ENCODE measurements at places on chromosomes 2 and 18. TPM values are rescaled to one million over a fixed set of nuclear protein-coding genes. Genes with fewer than 3 reads are reported as not detected.

GRCh38 chr2:238143239-238143951 is 4.9 kb downstream of the KLHL30 start:
- peaks cover 6% of the 10 kb centered on the region for H3K4me1 ChIP-seq
- no peak overlapping the region for H3K27ac ChIP-seq
- peaks cover 9% of the 10 kb centered on the region for H3K36me3 ChIP-seq
- no peak for DNase-seq
- no peak overlapping the region for H3K4me3 ChIP-seq

The SLC4A5 gene
- total RNA-seq, result 1.2 TPM

The RNF125 gene
- total RNA-seq, result 4.1 TPM

DNA sequence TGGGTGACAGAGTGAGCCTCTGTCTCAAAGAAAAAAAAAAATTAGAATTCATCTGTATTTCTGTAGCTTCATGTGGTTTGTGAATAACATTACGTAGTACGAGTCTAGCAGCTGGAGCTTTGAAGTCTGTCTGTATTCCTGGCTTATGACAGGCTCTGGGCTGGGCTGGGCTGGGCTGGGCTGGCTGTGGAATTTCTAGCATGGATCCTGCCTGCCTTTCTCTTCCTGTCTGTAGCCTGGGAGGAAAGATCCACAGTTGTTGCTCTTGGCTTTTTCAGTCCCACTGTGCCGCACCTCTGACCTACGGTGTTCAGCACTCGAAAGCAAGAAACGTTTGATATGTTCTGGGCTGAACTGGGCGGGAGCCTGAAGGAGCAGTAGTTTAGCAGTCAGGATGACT is 55.4 kb downstream of the BOLA3 start:
- peak overlapping the region; percentile 3 for H3K27ac ChIP-seq
- no peak overlapping the region for H3K4me3 ChIP-seq
- peaks cover 6% of the 10 kb centered on the region for H3K4me1 ChIP-seq
- peaks cover 78% of the 10 kb centered on the region for H3K36me3 ChIP-seq

The ABCB11 gene
- total RNA-seq, result 0.20 TPM

DNA sequence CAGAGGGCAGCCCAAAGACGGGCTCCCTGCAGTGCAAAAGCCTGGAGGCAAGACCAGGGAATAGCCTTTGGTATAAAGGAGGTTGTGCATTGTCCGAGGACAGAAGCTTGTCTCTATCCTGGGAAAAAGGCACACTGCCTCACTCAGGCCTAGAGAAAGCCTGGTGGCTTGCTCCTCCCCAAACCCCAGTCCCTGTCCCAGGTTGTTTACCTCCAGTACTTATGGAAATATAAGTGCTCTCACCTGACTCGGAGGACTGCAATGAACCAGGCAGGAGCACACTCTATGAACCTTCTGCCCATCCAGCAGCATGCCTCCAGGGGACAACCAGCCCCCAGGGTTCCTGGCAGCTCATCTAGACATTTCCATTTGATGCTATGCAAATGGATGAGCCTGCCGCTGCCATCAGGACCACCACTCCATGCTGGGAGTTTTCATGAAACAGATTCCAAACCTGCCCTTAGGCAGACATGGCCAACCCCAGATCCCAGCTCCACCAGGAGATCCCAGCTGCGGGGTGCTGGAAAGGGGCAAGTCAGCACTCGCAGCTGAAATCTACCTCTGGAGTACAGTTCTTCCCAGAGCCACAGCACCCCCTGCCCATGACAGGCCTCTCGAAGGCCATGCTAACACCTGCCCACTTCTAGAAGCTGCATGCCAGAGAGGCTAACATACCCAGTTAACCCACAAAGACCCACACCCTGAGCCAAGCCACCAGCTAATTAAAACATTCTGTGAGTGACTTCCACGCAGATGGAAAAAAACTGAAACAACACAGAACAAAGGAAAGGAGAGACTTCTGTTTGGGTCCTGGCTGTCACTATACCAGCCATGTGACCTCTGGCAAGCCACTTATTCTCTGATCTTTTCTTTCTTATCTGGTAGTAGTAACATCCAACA is 101.7 kb downstream of the TTC32 start:
- H3K4me3 ChIP-seq, result no peak overlapping the region
- no peak overlapping the region for H3K27ac ChIP-seq
- no peaks in the 10 kb centered on the region for H3K36me3 ChIP-seq
- H3K4me1 ChIP-seq, result no peaks in the 10 kb centered on the region
- no peak for DNase-seq

DNA sequence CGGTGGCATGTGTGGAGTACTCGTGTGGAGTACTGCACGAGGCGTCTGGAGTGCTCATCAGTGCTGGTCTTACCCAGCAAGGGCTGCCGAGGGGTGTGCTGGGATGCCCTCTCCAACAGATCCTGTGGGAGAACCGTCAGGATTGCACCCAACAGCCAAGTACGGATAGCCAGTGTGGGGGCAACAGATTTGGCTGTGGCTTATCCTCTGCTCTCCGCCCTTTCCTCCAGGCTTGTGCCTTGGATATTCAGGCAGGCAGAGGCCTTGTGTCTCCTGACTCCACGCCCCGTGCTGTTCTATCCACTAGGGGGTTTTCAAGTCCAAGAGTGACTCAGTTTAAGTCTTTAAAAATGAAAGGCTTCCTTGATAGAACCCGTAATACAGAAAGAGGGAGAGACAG is 321.0 kb upstream of the HS6ST1 start:
- H3K4me3 ChIP-seq, result no peak overlapping the region
- H3K27ac ChIP-seq, result peak overlapping the region; percentile 36
- no peak for DNase-seq
- no peaks in the 10 kb centered on the region for H3K27me3 ChIP-seq
- no peaks in the 10 kb centered on the region for H3K36me3 ChIP-seq

DNA sequence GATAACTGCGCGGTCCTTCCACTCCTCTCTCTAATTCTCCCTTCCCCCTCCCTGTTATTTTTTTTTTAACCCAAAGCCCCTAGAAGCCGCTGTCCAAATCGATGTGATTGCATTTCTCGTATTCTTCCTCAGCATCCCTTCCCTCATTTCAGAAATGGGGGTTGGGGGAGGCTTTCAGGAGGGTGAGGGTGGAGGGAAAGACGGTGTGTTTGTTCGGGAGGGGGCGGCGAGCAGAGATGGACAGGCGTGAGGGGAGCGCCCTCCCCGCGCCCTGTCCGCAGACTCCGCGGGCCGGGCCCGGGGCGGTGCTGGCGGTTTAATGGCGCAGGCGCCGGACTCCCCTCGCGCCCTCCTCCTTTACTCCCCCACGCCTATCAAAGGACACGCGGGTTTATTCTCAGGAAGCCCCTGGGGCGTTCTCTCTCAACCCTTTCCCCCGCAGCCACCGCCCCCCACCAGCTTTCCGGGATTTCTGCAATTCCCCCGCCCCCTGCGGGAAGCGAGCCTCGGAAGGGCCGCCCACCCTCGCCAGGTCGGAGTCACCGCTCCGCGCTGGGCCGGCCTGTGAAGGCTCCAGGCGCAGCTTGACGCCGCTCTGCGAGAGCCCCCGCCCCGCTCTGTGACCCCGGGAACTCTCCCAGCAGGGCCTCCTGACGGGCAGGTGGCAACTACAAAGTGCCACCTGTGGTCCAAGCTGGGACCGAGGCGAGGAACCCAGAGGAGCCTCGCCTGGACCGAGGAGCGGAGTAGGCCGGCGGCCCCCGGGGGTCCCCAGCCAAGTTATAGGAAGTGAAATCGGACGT is 981 bp downstream of the ST8SIA3 start:
- H3K36me3 ChIP-seq, result no peaks in the 10 kb centered on the region
- peak overlapping the region; percentile 49 for H3K27ac ChIP-seq
- H3K4me3 ChIP-seq, result peak overlapping the region; percentile 43
- H3K4me1 ChIP-seq, result peaks cover 25% of the 10 kb centered on the region
- DNase-seq, result peak; percentile 88

DNA sequence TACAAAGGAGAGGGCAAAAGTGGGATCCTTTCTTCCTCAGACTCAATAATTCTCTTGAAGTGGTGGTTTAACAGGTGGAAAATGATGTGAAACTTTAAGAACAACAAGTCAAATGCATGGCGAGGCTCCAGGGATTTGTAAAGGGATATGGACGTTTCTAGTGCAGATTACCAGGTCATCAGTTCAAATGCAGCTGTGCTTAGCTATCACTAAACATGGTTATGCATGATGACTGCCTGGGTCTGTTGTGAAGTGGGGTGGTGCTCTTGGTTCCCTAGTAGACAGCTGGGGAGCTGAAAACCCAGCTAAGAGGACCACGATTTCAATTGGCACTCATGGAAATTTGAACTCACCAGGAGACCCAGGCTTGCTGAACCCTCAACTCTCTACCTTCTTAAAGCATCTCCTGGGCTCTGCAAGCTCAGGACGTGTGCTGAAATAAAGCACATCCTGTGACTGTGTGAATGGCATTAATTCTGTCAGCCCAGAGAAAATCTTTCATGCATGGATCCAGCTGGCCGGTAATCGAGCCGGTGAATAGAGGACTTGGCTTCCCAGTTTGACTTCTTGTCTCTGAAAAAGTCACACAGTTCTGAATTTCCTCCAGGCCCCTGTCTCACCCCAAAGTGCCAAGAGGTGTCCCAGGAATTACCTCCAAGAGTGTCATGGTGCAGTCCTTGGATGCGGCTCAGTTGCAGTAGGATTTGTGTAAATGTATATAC is 146.1 kb downstream of the MTX2 start:
- peaks cover 4% of the 10 kb centered on the region for H3K4me1 ChIP-seq
- no peak overlapping the region for H3K4me3 ChIP-seq
- H3K27ac ChIP-seq, result no peak overlapping the region
- H3K27me3 ChIP-seq, result no peaks in the 10 kb centered on the region
- H3K36me3 ChIP-seq, result no peaks in the 10 kb centered on the region
- DNase-seq, result no peak

The DLGAP1 gene
- 30.7 TPM for total RNA-seq

The NR4A2 gene
- 6.4 TPM for total RNA-seq

The CPO gene
- 0.40 TPM for total RNA-seq

The CD8A gene
- total RNA-seq, result 0.88 TPM

The GBX2 gene
- total RNA-seq, result 3.3 TPM

GRCh38 chr2:85935746-85936208 is 47.0 kb upstream of the ST3GAL5 start:
- H3K27me3 ChIP-seq, result no peaks in the 10 kb centered on the region
- peaks cover 4% of the 10 kb centered on the region for H3K4me1 ChIP-seq
- no peaks in the 10 kb centered on the region for H3K36me3 ChIP-seq
- no peak overlapping the region for H3K4me3 ChIP-seq
- H3K27ac ChIP-seq, result no peak overlapping the region

- no peaks in the 10 kb centered on the region for H3K36me3 ChIP-seq
- no peak for DNase-seq
- H3K4me1 ChIP-seq, result no peaks in the 10 kb centered on the region
- no peak overlapping the region for H3K4me3 ChIP-seq
- no peaks in the 10 kb centered on the region for H3K27me3 ChIP-seq
Observed at GRCh38 chr2:225124311-225125017, 82.2 kb upstream of the DOCK10 start.

- H3K27ac ChIP-seq, result peak overlapping the region; percentile 57
- peak; percentile 85 for DNase-seq
- peaks cover 6% of the 10 kb centered on the region for H3K36me3 ChIP-seq
- H3K4me3 ChIP-seq, result peak overlapping the region; percentile 9
- peaks cover 78% of the 10 kb centered on the region for H3K4me1 ChIP-seq
Observed at GRCh38 chr2:236169151-236169721, 1.1 kb upstream of the GBX2 start.

The OR6B3 gene
- 0.40 TPM for total RNA-seq

DNA sequence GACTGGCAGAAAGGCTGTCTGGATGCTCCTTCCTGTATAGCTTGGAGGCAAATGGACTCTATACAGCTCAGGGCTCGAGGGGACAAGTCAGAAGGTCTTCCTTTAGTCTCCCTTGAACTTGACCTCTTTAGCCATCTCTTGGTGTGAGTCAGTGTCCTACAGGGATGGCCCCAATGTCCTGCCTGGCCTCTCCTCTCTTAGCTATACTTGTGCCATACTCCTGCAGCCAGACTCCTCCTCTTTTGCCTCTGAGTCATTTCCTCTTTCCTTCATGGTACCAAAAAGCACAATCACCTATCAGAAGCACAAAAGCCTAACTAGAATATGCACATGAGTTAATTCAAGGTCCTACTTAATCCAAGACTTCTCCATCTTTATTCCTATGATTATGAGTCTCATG is 112.7 kb downstream of the XRCC5 start:
- H3K27ac ChIP-seq, result no peak overlapping the region
- no peaks in the 10 kb centered on the region for H3K27me3 ChIP-seq
- no peaks in the 10 kb centered on the region for H3K4me1 ChIP-seq
- no peak overlapping the region for H3K4me3 ChIP-seq
- H3K36me3 ChIP-seq, result peaks cover 8% of the 10 kb centered on the region
- no peak for DNase-seq

- no peaks in the 10 kb centered on the region for H3K27me3 ChIP-seq
- peak within 1 kb of the TSS; percentile 50 for H3K4me3 ChIP-seq
- DNase-seq, result no peak
- peaks cover 22% of the 10 kb centered on the region for H3K4me1 ChIP-seq
- H3K27ac ChIP-seq, result no peak within 1 kb of the TSS
Observed at GRCh38 chr2:237627441-237628246, at the start of gene LRRFIP1. LRRFIP1 (plus strand) TSS chr2:237627587; CDS start chr2:237627645, 58 bp downstream.

GRCh38 chr18:32760391-32760790 is 12.4 kb downstream of the KLHL14 start:
- H3K27me3 ChIP-seq, result no peaks in the 10 kb centered on the region
- H3K27ac ChIP-seq, result no peak overlapping the region
- no peaks in the 10 kb centered on the region for H3K36me3 ChIP-seq
- H3K4me3 ChIP-seq, result no peak overlapping the region

The ZNF892 gene
- 13.2 TPM for total RNA-seq

GRCh38 chr2:226308323-226308680 is 491.3 kb downstream of the IRS1 start:
- DNase-seq, result no peak
- no peak overlapping the region for H3K27ac ChIP-seq
- no peaks in the 10 kb centered on the region for H3K4me1 ChIP-seq

GRCh38 chr2:55761526-55761925 is 67.9 kb upstream of the PNPT1 start:
- no peak for DNase-seq
- H3K4me1 ChIP-seq, result no peaks in the 10 kb centered on the region
- no peaks in the 10 kb centered on the region for H3K36me3 ChIP-seq
- no peaks in the 10 kb centered on the region for H3K27me3 ChIP-seq

The TCF4 gene
- 181 TPM for total RNA-seq

All from spinal cord (tissue), 10 donors.